ENCODE measurements at places on chromosomes 11 and 22.

DNA sequence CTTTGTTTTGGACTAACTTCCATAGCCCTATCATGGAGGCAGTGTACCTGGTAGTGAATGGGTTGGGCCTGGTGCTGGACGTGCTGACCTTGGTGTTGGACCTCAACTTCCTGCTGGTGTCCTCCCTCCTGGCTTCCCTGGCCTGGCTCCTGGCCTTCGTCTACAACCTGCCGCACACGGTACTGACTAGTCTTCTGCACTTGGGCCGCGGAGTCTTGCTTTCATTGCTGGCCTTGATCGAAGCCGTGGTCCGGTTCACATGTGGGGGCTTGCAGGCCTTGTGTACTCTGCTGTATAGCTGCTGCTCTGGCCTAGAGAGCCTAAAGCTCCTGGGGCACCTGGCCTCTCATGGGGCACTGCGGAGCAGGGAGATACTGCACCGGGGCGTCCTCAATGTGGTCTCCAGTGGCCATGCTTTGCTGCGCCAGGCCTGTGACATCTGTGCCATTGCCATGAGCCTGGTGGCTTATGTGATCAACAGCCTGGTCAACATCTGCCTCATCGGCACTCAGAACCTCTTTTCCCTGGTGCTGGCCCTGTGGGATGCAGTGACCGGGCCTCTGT lies 846 bp downstream of the RNF26 start:
- no peak for DNase-seq

DNA sequence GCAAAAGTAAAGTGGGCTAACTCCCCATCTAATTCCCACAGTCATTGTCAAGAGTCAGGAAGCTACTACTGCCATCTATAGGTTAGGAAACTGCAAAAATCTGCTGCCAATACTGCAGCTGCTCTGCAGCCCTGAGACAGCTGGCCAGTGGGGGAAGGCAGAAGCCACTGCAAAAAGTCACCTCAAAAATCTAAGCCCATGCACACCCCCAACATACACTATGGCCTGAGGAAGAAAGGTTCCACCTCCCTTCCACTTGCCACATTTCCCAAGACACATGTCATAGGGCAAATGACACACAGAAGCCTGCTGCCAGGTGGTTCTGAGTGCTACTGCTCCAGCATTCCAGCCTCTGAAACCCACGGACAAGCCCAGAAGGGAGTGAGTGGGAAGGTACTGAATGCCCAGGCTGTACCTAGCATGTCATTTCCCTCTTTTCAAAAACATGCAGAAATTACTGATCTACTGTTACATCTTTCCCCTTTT lies 36.9 kb downstream of the DGCR2 start:
- no peak for DNase-seq

GRCh38 chr11:114745150-114745671 lies 66.9 kb downstream of the NXPE2 start:
- no peak for DNase-seq

GRCh38 chr11:2930704-2931419 lies 1.6 kb upstream of the PHLDA2 start:
- DNase-seq, result no peak

GRCh38 chr11:92659793-92660192 lies 309.7 kb upstream of the MTNR1B start:
- DNase-seq, result no peak

GRCh38 chr22:34102633-34103032 lies 182.4 kb upstream of the LARGE1 start:
- no peak for DNase-seq

DNA sequence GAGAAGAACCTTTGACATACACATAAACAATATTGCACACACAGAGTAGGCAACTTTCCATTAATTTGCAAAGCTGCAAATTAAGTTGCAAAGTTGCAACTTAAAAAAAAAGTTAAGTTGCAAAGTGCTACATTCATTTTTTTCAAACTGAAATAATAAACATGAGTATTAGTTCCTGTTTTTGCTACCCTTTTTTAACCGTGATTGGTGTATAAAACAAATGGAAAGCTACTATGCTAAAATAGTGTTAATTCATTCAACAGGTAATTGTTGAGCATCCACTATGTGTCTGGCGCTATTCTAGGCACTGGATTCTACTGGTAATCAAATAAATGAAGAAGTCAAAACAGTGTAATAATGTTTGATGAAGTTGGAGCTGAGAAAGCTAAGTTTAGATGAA lies 8.1 kb downstream of the ZFP91 start:
- no peak for DNase-seq

- no peak for DNase-seq
Observed at GRCh38 chr11:86814775-86815174, 14.4 kb downstream of the PRSS23 start.

DNA sequence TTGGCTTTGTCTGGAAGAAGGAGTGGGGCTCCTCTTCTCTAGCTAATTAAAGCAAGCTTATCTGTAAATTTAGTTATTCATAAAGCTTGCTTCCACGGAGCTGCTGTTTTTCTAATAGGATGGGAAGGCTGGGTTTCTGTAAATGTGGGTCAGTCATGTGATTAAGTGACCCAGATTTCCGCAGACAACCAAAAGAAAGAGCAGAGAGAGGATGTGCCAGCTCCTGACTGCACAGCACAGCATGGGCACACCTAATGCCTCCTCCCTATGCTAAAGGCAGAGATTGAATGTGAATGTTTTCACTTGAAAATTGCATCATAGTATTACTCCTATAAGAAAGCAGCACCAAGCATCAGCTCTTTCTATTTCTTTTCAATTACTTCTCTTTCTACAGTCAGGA lies 160.2 kb downstream of the FAT3 start:
- DNase-seq, result no peak

GRCh38 chr22:44505796-44506354 lies 7.8 kb upstream of the RTL6 start:
- DNase-seq, result no peak

DNA sequence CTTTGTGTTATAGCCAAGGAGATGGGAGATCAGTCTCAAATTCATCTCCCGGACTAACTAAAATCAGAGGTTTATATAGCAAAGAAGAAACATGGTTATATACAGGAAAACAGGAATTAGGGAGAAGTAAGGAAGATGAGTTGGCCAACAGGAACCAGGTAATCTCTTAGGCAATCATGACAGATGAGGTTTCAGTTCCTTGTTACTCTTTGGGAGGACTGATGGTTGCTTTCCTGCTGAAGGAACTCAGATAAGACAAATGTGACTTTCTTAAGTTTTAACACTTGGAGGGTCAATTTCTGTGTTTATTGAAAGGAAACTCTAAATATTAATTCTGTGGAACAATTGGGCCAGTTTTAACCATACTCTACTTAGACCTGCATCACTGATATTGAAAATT lies 1072.0 kb upstream of the CNTN5 start:
- DNase-seq, result no peak

DNA sequence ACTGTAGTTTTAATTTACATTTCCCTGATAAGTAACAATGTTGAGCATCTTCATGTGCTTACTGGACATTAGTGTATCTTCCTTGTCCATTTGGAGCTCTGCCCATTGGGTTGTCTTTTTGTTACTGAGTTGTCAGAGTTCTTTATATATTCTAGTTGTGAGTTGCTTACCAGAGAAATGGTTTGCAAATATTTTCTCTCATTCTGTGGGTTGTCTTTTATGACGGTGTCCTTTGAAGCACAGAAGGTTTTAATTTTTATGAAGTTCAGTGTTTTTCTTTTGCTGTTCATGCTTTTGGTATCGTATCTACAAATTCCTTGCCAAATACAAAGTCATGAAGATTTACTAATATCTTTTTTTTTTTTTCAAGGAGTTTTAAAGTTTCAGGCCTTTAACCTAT lies 42.4 kb downstream of the ZBTB44 start:
- no peak for DNase-seq

DNA sequence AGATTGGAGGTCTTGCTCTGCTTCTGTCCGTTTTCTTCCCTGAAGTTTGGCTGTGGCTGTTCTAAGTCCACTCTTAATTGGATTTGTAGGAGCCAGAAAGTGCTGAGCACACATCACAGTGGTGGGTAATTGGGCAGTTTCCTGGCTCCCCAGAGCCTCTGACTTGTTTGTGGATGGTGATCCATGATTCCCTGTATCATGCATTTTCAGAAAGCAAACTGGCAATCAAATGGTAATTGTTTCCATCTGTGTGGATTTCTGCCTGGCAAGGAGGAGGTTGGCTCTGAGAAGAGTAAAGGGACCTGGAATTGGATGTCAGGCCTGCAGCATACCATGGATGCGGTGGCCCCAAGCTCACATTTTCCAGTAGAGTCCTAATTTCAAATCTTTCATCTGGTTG lies 49.5 kb downstream of the PPFIBP2 start:
- no peak for DNase-seq

Data from thoracic aorta (tissue), 2 donors.